NCI-H2107 (cell line): ENCODE measurements at places on chromosomes 6 and 20.
A peak's percentile ranks its signal among the peaks of the same experiment; 100 is the strongest.

DNA sequence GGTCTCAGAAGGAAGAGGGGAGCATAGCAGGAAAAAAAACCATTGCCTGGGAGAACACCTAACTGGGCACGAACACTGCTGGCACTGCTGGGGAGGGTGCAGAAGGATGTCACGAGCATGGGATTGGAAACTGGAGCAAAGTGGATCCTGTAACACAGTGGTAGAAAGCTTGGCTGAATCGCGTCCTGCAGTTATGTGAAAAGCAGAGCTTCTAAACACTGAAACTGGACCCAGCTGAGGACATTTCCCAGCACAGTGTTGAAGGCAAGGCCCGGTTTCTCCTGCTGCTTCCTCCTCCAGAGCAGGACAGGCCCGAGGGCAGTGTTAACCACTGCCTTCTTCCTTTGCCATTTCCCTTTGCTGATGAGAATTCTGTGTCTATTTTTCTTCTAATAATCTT lies 6.7 kb downstream of the APMAP start:
- no peak for DNase-seq

GRCh38 chr6:155272353-155273232 lies 8.8 kb downstream of the CLDN20 start:
- DNase-seq, result no peak

DNA sequence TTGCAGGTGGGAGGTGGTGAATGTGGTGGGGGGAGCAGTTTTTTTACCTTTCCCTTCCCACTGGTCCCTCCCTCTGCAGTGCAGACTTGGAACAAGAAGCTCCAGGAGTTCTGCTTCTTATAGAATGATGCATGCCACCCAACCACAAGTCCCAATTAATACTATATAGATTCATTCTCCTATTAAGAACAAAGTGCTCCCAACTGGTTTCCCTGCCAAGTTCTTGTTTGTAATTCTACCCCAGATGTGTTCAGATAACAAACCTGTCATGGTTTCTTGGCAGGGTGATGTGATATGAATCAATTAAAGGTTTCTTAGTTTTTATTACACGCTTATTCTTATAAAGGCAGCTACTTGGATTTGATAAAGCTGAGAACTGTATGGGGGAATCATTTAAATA lies 23.9 kb downstream of the HDDC2 start:
- DNase-seq, result peak; percentile 13

DNA sequence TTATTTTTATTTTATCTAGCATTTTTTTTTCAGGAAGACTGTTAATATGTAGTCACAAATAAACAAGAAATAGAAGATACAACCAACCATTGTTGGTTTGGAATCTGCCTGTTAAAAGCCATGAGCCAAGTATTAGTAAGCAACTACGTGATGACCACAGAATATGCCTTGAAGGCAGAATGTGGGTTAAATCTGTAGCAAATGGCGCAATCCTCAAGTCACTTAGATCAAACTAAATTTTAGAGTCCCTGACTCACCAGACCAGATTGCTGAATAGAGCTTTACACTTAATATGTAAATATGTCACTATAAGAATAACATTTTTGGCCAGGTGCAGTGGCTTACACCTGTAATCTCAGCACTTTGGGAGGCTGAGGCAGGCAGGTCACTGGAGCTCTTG lies 800.1 kb upstream of the CITED2 start:
- no peak for DNase-seq

- DNase-seq, result no peak
These were observed 90.0 kb upstream of the SIRPA start for GRCh38 chr20:1805161-1805581.

DNA sequence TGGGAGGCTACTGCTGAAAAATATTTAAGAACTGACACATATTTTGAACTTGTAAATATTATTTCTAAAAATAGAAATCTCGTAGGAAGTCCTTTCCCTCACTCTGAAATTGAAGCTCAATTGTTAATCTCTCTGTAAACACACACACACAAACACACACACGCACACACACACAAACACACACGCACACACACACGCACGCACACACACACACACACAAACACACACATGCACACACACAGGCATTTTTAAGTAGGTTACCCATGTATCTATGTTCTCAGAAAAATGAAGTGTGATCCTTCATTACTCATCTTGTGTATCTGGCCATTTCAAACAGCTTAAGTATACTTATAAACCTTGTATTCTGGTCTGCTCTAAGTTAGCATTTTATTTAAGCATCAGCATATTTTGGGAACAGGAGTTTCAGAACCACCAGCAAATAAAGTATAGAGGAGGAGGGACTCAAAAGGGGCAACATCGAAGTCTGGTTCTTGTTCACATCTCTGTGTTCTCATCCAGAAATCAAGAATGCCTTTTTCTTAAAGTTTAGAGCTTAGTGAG lies 11.6 kb downstream of the CCN6 start:
- DNase-seq, result no peak

DNA sequence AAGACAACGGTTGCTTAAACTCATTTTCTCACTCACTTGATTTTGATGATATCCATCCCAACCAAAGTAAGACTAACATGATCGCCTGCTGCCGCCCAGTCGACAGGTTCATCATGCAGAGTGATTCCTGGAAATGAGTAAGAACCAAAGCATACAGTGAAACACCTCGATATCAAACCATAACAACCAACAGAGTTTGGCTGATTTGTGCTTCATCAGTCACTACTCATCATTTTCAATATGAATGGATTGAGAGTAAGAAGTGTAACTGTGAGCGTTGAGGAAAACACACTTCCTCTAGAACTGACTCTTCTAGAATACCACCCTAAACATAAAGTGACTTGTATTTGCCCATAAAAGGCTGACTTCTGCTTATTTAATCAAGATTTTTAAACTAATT lies 29.2 kb upstream of the ALDH8A1 start:
- DNase-seq, result no peak

DNA sequence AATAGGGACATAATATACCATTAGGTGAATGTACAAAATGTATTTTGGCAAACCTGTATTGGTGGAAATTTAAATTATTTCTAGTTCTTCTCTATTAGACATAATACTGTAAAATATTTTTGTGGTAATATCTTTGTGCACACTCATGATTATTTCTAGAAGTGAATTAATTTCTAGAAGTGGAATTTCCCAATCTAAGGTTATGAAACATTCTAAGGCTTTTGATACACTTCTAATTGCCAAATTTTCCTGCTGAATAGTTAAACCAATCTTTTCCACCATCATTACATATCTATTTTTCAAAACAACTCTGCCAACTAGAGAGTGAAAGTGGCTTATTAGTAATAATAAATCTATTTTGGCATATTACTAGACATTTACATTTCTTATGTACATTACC lies 1.8 kb upstream of the CCND3 start:
- DNase-seq, result no peak

- no peak for DNase-seq
These were observed 283.8 kb downstream of the CDC5L start for GRCh38 chr6:44671333-44671732.

DNA sequence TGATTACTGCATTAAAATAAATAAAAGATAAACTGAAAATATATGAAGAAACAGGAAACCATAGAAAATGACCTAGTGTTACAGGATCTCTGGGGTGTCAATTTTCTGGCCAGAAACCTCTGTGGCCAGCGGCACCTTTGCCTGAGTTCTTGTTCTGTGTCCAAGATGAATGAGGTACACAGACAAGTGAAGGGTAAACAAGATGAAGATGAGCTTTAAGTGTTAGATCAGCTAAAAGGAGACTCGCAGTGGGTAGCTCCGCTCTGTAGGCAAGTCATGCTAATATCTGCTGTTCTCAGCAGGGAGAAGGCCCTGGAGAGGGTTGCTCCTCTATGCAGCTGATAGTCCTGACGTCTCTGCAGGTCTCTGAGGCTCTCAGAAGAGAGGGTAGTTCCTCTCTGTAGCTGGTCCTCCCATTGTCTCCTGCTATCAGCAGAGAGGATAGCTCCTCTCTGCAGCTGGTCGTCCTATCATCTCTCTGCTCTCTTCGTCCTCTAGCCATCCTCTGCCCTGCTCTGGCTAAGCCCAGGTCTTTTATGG lies 35.9 kb upstream of the TBC1D22B start:
- no peak for DNase-seq

DNA sequence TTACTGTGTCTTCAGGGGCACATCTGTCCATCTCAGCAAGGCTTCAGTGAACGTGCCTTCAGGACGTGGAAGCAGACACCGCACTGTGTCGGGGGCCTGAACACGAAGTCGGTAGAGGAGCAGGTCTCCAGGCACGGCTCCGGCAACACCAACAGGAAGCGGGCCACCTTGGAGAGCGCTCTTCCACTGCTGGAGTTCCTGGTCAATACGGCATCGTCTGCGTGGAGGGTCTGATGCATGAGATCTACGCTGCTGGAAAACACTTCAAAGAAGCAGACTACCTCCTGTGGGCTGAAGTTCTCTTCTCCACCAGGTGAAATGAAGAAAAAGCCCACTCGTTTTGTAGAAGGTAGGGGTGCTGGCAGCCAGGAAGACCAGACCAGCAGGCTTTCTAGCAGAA lies 69.3 kb upstream of the SLCO4A1 start:
- no peak for DNase-seq

- no peak for DNase-seq
These were observed 6.8 kb downstream of the CGA start for GRCh38 chr6:87088076-87088475.

- no peak for DNase-seq
These were observed 15.1 kb upstream of the SNX3 start for GRCh38 chr6:108275976-108276375.

DNA sequence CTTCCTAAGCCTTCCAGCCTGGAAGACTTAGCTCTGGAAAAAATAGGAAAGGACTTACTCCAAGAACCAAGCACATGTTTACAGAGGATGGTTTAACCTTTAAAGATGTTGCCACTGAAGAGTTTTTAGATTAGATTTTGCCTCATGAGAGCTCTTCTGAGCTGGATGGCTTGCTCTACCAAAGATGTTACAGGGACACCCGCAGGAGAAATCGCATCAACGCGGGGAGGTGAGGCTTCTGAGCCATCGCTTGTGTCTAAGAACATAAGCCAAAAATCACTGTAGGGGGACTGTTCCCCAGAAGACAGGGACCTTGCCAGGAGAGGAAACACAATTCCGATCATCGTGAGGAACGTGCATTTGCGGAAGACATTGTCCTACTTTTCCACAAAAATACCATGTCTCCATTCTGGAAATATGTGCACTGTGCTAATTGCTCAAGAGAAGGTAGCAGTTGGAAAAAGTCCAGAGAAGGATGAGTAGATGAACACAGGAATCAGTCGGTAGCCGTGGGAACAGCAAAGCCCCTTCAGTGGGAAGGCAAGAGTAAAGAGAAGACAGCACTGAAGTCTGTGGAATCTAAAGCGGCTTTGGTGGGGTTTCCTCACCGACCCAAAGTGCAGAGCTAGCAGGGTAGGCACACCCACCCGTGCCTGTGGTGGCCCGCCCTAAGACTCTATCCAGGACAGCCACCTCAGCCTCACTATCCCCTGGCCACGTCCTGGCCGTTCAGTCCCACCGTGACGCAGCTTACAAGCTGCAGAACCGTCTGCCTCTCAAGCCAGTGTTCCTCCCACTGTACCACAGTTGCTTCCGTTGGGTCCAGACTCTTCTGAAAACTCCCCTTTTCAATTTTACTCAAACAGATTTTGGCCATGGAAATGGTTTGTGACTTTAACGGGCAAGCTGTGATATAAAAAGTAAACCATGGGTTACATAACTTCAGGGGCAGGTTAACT lies 334.8 kb downstream of the NRN1 start:
- DNase-seq, result no peak

DNA sequence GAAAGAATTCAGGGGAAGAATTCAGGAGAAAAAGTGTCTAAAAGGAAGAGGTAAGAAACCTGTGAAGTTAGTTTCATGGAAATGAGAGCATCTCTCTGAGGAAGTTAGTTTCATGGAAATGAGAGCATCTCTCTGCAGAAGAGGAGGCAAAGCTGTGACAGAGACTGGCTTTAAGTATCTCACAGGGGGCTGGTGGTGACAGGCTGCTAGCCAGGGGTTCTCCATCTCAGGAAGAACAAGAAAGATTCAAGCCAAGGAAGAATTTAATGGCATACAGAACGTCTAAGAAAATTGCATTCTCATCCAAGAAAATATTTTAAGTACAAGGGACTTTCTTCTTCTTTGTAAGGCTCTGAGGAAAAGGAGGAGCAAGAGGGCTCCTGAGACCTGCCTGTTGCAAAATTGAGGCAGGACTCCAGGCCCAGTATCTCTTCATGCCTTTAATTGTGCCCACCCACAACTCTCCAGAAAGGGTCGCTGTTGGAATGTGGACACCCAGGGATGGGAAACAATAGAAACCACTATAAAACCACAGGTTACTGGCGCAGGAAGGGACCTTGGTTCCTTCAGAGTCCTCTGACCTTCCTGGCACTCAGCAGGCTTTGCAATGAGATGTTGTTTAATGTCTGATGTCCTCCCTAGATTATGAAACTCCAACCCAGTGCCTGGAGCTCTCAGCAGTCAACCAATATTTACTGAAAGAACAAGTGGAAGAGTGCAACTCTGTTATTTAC lies 136.8 kb downstream of the FNDC1 start:
- no peak for DNase-seq

DNA sequence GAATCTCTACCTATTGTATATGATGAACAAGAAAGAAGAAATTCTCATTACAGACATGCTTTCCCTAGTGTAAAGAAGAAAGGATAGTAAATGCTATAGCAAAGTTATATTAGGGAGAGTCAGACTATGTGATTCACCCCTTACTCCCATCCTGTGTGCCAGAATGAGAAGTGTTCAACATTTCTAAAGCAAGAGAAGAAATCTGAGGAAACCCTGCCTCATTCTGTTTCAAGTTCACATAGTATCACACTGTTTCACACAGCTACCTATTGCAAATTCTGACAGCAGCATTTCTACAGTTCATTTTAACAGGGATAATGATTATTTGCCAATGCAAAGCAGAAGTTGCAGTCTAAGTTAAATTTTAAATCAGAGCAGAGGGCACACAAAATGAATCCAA lies 267.2 kb upstream of the TCF21 start:
- no peak for DNase-seq

GRCh38 chr20:840858-841567 lies 7.5 kb downstream of the FAM110A start:
- no peak for DNase-seq

DNA sequence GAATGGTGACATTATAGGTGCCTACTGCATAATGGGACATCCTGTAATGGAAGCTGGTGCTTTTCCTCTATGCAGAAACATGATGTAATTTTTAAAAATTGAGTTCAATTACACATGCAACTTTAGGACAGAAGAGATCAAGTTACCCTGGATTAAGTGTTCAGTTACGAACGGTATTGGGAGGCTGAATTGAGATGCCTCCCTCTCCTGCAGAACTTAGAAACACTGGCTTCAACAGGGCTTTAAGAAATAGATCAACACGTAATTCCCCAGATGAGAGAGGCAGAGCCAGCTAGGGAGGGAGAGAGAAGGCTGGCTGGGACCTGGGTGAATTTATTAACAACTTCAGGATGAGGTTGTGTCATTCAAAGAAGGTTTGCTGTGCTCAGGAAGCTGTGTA lies 232.8 kb downstream of the CDH26 start:
- no peak for DNase-seq
